T-helper 1 cell treated with Interleukin-12 subunit alpha and Interleukin-12 subunit beta and Interleukin-4 antibody, amounts not matched to agents 30 ng/mL and 1 ng/mL, for 36 hours (primary cell): ENCODE measurements at places on chromosomes 3 and 15. TPM values are rescaled to one million over a fixed set of nuclear protein-coding genes. Genes with fewer than 3 reads are reported as not detected.

Gene NR2E3
- total RNA-seq = not detected in 2 replicates

Gene WDR93
- total RNA-seq = not detected in 2 replicates

Gene ROPN1B
- not detected in 2 replicates for total RNA-seq

Gene ATP13A4
- 1.0 and 1.4 TPM in 2 replicates for total RNA-seq

Gene MEGF11
- 0.78 TPM in 1 of 2 replicates, not detected in the other for total RNA-seq

Gene LIPC
- 3.6 and 4.4 TPM in 2 replicates for total RNA-seq

Gene EBLN2
- 7.7 and 9.1 TPM in 2 replicates for total RNA-seq

Gene MAGI1
- 0.32 and 0.49 TPM in 2 replicates for total RNA-seq

Gene PIGX
- total RNA-seq = 67.2 and 67.5 TPM in 2 replicates

Gene RHO
- total RNA-seq = not detected in 2 replicates

Gene RBPMS2
- not detected in 2 replicates for total RNA-seq

Gene LMAN1L
- 3.7 and 3.8 TPM in 2 replicates for total RNA-seq

Gene GPR87
- total RNA-seq = 0.22 and 0.42 TPM in 2 replicates

Gene PLAAT1
- not detected in 2 replicates for total RNA-seq

Gene RNF123
- 57.9 and 60.0 TPM in 2 replicates for total RNA-seq

Gene SGO1
- total RNA-seq = 22.1 and 24.0 TPM in 2 replicates

Gene SLC6A20
- not detected in 2 replicates for total RNA-seq

Gene IL17RD
- total RNA-seq = 0.02 TPM in 1 of 2 replicates, not detected in the other

Gene CP
- not detected in 2 replicates for total RNA-seq

Gene RASGRF1
- total RNA-seq = 0.07 and 0.12 TPM in 2 replicates

Gene SLC9C1
- total RNA-seq = not detected in 2 replicates

Gene SCAMP5
- 0.98 and 1.4 TPM in 2 replicates for total RNA-seq

Gene SMAD3
- 181 and 189 TPM in 2 replicates for total RNA-seq

Gene ACTRT3
- total RNA-seq = 0.39 and 0.59 TPM in 2 replicates

Gene TM6SF1
- total RNA-seq = 13.0 and 15.9 TPM in 2 replicates

Gene PLSCR2
- total RNA-seq = 0.71 and 1.1 TPM in 2 replicates

Gene SLC26A6
- total RNA-seq = 40.1 and 43.0 TPM in 2 replicates

Gene FANCD2OS
- not detected in 2 replicates for total RNA-seq

Gene RBMS3
- total RNA-seq = 4.1 and 4.2 TPM in 2 replicates

Gene BFSP2
- total RNA-seq = 0.44 and 0.47 TPM in 2 replicates

Gene XPC
- 45.8 and 56.0 TPM in 2 replicates for total RNA-seq

Gene NPAP1
- not detected in 2 replicates for total RNA-seq

Gene DHFR2
- 7.9 and 9.2 TPM in 2 replicates for total RNA-seq

Gene SEMA6D
- 0.32 TPM in 1 of 2 replicates, not detected in the other for total RNA-seq

Gene TMEM45A
- total RNA-seq = 0.10 and 0.22 TPM in 2 replicates

Gene CFAP100
- not detected in 2 replicates for total RNA-seq

Gene MCF2L2
- 3.8 and 3.9 TPM in 2 replicates for total RNA-seq

Gene ZCWPW2
- total RNA-seq = 0.12 TPM in 1 of 2 replicates, not detected in the other

Gene TLR9
- 0.34 and 0.49 TPM in 2 replicates for total RNA-seq
